ENCODE measurements at places on chromosomes 12 and 14. TPM values are rescaled to one million over a fixed set of nuclear protein-coding genes. Genes with fewer than 3 reads are reported as not detected.

The RNF212B gene
- total RNA-seq: not detected

The TDRD9 gene
- 0.85 TPM for total RNA-seq

The CORO1C gene
- total RNA-seq: 62.1 TPM

DNA sequence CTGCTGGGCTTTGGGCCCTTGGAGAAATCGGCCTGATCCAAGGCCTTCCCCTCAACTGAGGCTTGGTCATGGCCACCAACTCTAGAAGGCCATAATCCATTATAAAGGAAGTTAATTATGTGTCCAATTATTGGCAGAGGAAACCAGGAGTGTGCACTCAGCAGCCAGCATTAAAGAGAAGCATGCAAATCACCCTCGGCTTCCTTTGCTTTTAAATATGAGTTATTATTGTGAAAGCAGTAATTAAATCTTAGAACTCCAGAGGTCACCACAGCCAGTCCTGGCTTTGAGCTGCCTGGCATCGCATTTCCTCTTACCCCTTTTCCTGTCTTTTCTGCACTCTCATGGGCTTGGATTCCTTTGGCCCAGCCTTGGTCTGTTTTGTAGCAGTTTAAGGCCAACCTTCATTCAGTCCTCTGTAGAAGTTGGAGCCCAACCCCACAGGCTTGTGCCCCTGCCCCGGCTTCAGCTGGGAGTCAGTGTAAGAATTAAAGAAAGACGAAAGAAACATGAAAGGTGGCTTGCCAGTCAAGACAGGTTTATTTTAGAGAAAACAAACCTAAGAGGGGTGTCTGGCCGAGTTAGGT, 14.7 kb upstream of the KRT86 start:
- DNase-seq: no peak

DNA sequence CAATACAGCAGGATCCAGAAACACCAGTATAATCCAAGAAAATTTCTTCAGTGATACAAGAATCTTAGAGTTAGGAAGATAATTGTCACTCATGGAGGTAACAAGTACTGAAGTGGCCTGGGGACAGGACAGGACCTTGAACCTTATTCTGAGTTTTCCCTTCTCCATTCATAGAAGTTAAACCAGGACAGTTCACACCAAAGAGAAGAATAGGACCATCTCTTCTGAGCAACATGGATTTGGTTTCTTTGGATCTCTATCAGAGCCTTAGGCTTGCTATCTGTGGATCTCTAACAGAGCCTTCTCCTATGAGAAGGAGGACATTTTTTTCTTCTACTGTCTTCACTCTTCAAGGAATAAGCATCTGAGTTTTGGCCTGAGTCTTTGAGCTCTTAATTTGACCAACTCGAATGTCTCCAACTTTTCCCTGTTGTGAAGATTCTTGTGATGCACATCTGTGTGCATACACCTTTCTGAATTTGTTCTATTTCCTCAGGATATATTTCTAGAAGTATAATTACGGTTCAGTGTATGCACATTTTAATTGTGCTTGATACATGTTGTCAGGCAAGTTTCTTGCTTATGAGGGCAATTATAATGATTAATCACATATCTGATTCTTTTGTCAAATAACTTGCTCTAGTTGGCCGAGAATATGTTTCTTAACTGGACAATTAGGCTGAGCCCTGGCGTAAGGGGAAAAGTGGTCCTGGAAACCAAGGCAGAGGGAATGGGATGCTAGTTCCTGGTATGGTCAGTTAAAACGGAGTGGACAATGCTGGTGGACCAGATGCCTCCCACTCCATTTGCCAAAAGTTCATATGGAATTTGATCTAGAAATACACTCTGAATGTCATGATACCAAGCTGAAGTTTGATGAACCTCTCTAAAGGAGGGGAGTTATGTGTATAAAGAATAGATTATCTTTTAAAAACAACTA, 6.6 kb downstream of the KRT6A start:
- DNase-seq: no peak

DNA sequence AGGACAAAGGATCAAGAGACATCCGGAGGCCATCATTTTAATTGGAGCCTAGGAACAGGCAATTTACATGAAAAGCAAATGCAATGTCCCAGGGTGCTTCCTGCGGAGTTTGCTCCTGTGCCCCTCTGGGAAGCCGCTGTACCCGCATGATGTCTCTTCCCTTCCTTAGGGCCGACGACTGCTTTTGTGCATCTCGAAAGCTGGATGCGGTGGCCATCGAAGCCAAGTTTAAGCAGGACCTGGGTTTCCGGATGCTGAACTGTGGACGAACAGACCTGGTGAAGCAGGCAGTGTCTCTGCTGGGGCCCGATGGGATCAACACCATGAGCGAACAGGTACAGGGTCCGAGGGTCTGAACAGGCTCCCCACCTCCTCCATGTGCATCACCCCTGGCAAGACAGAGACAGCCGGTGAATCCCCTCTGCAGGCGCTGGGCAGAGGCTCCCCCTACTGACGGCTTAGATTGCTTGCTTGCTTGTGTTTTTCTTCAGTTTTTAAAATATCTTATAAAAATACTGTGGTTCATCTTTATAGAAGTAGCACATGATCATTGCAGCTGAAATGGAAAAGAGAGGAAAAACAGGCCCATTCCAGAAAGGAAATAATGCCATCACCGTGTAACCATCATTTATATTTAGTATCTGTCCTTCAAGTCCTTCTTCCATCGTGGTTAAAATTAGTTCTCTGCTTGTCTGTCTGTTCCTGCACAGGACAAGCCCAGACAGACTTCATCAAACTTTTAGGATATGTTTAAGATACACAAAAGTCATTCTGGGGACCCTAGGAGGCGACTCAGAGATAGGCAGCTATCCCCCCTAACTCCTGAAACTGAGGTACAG, 75.4 kb upstream of the PWP1 start:
- peak; percentile 42 for DNase-seq

- DNase-seq: no peak
Measured at GRCh38 chr12:76206677-76207072, 122.2 kb upstream of the NAP1L1 start.

GRCh38 chr12:115871714-115872113, 405.8 kb downstream of the MED13L start:
- DNase-seq: no peak

Measured in activated CD4-positive, alpha-beta memory T cell treated with anti-CD3 and anti-CD28 coated beads for 36 hours (primary cell).